ENCODE measurements at places on chromosomes 1 and 21.

GRCh38 chr1:26357121-26357602 is 3.2 kb upstream of the CRYBG2 start:
- DNase-seq = no peak

DNA sequence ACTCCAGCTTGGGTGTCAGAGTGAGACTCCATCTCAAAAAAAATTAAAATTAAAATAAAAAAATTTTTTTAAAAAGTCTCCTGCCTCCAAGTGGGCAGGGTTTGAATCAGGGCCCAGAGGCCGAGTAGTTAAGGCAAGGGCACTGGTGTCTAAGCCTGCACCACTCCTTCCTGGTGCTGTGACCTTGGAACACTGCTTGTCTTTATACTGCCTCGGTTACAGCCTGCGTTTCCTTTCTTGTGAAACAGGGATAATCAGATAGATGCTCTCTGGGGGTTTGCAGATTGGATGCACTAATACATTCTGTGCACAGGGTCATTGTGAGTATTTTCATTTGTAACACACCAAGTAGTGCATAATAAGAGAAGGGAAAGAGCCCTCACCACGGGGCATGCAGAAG is 58.4 kb upstream of the EFHD2 start:
- DNase-seq = no peak

- DNase-seq = no peak
Measured at GRCh38 chr1:39952359-39953110, 2.4 kb upstream of the MFSD2A start.

- DNase-seq = no peak
Measured at GRCh38 chr1:85544689-85545215, 35.8 kb upstream of the CCN1 start.

- no peak for DNase-seq
Measured at GRCh38 chr1:16101623-16102022, 28.2 kb upstream of the FAM131C start.

- DNase-seq = no peak
Measured at GRCh38 chr1:28112388-28113241, 24.2 kb upstream of the EYA3 start.

GRCh38 chr1:182122913-182123260 is 61.4 kb upstream of the ZNF648 start:
- DNase-seq = no peak

DNA sequence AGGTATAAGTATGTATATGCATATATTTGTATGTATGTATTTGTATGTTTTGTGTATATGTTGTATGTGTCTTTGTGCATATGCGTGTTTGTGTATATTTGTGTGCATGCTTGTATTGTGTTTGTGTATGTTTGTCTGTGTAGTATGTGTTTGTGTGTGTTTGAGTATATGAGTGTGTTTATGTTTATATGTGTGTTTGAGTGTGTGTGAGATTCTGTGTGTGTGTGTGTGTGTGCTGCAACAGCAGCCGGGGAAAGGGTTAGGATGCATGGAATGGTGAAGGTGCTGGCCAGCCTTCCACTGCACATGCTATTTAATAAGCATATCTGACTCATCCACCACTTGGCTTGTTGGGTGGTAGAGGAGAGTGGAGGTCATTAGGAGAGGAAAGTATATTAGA is 46.6 kb upstream of the RAB4A start:
- DNase-seq = no peak

- DNase-seq = no peak
Measured at GRCh38 chr1:20538760-20539551, 13.4 kb upstream of the FAM43B start.

DNA sequence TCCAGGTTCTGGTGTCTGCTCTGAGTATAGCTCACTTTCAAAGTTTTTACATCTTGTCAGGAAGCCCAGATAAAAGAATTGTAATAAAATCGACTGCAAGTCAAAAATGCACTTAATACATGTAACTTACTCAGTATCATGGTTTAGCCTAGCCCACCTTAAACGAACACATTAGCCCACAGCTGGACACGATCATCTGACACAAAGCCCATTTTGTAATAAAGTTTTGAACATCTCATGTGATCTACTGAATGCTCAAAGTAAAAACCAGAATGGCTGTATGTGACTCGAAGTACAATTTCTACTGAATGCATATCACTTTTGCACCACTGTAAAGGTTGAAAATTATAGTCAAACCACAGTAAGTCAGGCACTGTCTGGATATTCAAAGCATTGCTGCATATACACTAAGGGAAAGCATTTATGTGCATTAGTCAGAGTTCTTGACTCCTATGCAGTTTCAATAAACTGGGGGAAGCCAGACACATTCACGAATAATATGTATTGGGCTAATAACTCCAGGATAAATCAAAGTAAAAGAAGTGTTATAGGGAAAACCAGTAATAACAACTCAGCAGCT is 12.2 kb upstream of the TDRD10 start:
- DNase-seq = no peak

DNA sequence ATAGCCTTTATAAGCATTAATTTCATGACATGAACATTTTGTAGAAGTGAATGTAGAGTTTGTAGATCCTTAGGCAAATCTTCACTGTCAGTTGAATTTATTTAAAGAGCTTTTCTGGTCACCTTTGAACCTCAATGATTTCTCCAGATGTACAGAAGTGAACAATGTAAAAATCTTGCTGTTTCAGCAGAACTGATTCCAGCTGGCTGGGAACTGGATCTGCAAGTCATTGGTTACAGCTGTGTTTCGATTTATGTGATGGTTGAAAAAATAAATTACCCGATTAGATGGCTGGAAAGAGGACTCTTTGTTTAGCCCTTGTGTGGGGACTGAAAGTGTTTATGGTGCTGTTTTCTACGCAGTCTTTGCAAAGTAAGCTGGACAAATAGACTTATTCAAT is 849.8 kb downstream of the USP25 start:
- DNase-seq = no peak

GRCh38 chr1:173417563-173417962 is 59.6 kb upstream of the PRDX6 start:
- DNase-seq = peak; percentile 26

DNA sequence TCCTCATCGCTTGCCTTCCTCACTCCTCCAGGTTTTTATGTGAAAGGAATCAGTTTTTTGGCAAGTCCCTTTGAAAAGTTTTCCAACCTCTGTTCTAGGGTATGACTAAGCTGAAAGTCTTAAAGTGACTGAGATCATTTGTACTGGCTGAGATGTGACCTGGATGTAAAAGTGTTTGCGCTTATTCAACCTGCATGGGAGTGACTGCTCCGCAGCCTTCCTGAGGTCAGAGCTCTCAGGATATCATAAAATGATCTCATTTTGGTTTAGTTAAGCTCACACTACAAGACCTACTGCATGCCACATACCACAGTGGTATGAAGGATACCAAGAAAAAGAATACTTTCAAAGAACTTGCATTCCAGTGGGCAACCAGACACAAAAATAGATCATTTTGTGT is 29.8 kb upstream of the TADA1 start:
- no peak for DNase-seq

GRCh38 chr1:154446789-154447188 is 41.6 kb downstream of the IL6R start:
- DNase-seq = no peak

DNA sequence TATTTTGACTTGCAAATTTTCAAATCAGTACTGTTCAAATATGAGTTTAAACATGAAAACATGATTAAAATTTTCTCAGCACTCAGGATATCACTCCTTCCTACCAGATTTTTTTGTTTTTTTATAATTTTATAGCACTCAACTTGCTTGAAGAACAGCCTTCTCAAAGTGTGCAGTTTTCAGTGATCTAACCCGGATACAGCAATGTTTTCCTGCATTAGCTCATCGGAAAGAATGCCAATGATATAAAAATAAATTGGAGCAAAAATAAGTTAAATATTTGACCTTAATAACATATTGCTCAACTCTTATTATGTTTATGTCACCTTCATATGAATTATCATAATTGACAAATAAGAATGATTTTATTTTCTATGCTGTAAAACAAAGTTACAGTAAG is 766.8 kb downstream of the USP25 start:
- DNase-seq = no peak

DNA sequence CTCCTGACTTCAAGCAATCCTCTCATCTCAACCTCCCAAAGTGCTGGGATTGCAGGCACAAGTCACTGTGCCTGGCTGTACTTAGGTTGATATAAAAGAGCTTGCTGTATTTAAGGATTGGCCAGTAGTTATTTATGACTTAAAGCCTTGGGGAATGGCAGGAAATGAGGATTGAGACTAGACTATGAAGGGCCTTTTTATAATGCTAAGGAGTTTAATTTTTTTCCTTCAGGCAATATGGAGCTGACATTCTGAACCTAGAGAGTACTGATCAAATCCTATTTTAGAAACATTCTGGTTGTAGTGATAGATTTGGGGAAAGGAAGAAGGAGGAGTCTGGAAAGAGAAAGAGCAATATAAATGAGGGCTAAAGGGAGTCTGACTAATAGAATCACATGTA is 44.7 kb downstream of the MSH4 start:
- no peak for DNase-seq

DNA sequence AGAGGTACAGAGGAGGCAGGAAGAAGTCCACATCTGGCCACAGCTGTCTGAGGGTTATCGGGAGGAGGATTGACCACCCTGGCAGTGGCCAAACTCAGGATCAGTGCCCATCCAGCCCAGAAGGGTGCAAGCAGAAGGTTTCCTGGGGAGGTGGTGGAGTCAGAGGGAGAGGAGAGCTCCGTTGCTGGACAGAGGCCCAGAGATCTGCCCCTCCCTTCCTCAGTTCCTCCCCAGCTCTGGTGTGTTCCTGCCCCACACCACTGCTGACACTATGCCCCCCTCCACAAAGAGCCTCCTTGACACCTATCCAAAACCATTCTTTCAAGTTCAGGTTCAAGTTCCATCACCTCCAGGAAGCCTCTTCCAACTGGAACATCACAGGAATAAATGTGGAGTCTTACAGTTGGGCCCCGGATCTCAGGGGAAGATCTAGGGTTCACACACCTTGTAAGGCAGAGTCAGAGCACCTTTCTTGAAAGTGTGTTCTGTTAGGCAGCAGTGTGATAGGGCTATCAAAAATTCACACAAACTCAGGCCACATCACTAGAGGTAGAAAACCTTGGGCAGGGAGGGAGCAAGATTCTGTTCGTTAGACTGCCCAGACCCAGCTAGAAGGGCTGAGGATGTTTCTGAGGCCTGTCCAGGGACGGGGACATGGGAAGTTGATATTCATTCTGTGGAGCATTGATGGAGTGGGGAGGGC is 7.4 kb downstream of the LDLRAD1 start:
- DNase-seq = no peak

DNA sequence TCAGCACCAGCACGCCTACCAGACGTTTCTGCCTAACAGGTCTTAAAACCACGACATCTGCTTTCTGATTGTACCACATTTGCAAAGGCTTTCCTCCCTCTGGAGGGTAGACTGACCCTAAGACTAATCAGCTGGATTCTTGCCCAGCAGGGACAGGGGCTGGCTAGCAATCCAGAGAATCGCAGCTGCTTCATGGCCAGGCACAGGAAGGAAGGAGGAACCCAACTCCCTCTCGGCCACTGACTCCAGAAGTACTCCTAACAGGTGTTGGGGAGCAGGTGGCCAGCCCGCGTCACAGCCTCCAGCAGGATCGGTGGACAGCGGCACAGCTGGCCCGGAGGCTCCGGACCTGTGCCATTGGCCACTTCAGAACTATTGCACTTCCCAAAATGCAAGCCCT is 180.8 kb downstream of the NPHP4 start:
- no peak for DNase-seq

DNA sequence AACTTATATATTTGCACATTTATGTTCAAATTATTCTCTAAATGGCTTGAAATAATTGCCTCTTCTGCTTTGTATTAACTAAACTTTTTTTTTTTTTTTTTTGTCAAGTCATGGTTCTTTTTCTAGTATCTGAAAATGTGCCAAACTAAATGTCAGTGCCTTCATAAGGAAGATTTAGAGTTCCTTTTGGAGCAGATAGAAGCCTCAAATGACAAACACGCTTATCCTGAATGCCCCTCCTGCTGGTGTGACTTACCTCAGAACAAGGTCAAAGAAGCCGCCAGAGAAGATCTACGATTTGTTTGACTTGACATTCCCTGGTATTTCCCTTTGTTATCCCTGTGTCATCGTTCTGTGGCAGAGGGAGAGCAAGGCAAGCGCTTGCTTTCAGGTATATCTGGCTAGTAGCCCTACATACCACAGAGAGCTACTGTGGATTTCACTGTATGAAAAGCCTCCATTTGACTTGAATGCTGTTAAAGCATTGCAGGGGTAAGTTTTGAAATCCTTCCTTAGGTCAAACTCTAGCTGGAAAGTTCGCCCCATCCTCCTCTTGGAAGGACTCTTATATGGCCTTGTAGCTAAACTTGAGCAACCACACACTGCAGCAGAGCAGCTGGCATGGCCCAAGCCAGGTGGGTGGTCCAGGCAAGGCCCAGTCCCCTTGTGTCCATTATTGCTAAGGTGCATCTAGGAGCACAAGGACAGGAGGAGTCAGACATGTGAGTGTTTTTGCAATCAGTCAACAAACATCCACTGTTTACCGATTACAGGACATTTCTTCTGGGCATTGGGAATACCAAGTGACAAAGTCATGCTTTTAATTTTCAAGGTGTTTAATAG is 285.4 kb upstream of the USP25 start:
- no peak for DNase-seq

DNA sequence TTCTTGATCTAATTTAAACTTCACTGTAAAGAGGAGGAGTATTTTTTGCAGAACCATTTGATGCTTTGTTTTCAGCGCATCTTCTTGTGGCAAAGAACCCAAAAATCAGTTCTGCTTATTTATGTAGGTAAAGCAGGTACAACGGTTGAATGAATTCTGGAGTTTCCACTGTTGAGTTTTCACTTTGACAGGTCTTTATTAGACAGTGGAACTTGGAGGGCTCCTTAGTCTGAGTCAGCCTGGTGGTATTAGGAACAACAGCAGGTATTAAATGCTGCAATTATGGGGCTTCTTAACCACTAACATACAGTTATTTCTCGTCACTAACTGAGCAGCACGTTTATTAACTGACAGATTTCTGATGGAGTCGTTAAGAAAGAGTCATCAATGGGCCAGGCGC is 1.2 kb downstream of the LRIG2 start:
- peak; percentile 6 for DNase-seq

GRCh38 chr1:119873135-119874015 is 22.9 kb downstream of the ADAM30 start:
- no peak for DNase-seq

- no peak for DNase-seq
Measured at GRCh38 chr1:59329412-59330053, 32.6 kb downstream of the FGGY start.

GRCh38 chr1:2113620-2114135 is 63.5 kb downstream of the PRKCZ start:
- DNase-seq = no peak

DNA sequence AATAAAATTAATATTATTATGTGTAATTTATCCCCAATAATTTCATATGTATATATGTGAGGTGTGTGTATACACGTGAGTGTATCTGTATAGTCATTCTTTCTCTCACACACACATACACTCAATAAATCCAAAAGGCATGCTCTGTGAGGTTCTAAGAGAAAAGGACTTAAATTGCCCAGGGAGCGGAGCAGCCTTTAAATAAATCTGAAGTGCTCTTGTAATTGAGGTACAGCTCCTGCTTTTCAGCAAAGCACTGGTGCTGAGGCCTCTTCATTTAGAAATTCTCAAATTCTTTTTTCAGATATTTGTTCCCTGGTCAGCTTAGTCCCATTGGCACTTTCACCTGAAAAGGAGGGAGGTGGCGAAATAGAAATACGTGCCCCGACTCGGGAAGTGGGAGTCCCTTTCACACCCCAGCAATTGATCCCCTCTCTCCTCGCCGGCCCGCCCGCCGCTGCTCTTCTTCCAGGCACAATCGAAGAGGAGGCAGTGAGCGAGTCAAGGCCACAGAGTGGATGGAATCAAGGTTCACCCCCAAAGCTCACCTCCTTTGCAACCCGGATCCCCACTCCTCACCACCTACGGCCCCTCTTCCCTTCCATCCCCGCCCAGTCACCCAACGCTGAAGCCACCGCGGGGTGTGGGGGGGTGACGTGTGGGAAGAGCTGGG is 944 bp downstream of the PLPPR5 start:
- DNase-seq = peak; percentile 3
